ENCODE measurements at places on chromosomes 2 and 18.
A peak's percentile ranks its signal among the peaks of the same experiment; 100 is the strongest.

DNA sequence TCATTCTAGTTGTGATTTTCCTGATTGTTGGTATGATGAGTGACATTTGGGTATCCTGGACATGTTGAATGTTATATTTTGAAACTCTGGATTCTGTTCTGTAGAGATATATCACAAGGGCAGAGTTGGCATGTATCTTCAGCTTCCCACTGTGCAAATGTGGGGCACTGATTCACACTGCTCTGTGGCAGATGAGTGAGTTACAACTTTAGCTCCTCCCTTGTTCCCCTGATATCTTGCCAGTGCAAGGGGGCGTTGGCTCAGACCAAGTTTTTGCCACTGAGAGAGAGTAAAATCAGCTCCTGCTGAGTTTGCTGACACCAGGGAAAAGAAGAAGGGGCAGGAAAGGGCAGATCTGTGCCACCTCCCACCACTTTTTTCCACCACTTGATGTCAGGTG lies 199.6 kb upstream of the MMADHC start:
- DNase-seq: no peak

- no peak for DNase-seq
These were observed 979 bp downstream of the LONRF2 start for GRCh38 chr2:100321179-100321865.

DNA sequence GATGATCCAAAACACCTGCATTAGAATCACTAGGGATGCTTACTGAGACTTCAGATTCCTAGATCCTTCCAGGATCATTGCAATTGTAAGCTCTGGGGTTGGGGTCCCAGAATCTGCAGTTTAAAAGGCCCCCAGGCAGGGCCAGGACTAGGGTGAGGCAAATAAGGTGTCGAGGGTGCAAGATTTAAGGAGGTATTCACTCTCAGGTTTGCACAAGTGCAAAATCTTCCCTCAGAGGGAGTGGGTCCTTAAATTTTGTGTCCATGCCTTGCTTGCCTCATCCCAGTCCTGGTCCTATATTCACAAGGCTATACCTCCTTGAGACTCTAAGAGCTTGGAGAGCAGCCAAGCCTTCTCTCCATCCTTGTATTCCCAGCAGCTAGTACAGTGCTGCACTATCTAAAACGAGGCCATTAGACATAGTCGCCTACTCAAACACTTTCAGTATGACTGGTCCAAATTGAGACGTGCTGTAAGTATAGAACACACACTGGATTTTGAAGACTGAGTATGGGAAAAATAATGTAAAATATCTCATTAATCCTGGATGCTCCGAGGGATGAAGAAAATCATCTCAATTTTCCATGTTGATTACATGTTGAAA lies 31.6 kb upstream of the MREG start:
- DNase-seq: no peak

GRCh38 chr2:37226863-37227262 lies 4.5 kb downstream of the CEBPZ start:
- DNase-seq: no peak

GRCh38 chr2:49162151-49162550 lies 7.8 kb upstream of the FSHR start:
- no peak for DNase-seq

DNA sequence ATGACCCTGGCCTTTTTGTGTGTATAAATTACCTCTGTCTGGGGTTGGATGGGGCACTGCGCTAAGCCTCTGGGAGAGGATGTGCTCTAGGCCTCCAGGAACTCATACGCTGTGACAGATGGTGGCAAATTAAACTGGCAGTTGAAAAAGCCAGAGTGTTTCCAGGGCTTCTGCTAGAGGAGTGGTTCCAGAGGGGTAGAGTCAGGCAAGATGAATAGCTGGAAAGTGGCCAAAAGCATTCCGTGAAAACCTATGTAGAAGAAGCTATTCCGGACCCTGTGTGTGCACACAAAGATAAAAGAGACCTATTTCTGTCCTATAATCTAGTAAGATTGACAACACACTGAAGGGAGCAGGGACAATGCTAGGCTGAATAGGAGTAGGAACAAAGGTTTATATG lies 84.8 kb downstream of the ACTR3 start:
- no peak for DNase-seq

DNA sequence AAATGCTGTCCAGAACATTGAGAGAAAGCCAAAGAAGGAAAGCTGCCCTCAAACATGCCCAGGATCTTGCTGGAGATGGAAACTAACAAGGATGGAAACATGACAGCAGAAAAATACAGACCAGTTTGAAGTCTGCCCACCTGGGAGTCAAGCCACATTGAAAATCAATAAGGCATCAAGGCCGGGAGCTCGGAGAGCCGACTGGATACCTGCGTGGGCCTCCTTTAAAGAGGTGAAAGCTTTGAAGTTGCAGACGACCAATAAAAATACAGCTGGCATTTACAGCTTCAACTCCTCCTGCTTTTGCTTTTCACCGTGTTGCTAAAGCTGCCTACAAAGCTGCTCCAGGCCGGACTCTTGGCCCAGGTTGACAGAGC lies 279.7 kb downstream of the SRBD1 start:
- DNase-seq: no peak

DNA sequence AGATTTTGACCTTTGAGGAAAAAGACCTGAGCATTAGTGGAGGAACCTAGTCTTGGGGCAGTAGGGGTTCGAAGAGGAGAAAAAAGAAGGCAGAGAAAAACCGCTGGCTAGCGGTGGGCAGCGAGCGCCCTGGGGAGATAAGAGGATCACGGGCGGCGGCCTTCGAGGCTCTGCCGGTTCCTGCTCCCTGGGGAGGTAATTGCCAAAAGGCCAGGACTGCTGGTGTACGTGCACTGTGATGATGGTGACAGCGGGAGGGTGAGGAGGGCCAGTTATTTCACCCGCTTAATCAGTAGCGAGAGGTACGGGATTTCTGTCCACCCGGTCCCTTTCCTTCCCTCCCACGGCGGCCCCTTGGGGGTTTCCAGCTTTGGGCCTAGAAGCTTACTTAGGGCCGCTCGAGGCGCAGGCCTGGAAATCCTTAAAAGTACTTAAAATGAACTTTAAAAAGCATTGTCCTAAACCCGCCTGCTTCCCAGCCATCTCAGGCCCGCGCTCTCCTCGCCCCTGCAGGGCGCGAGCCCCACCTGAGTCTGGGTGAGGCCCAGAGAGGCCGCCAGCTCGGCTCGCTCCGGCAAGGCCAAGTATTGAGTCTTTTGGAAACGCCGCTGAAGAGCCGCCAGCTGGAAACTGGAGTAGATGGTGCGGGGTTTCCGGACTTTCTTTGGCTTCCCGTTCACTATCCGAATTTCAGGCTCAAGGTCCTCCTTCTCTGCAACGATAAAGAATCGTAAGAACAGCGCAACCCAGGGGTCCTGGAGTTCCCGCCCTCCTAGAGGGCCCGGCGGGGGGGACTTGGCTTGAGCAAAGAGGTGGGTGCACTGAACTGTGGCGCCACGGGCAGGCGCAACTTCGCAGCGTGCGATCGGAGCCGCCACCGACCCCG lies 1.5 kb downstream of the DLX2 start:
- DNase-seq: no peak

- no peak for DNase-seq
These were observed 845.9 kb upstream of the ID2 start for GRCh38 chr2:7835693-7836680.

DNA sequence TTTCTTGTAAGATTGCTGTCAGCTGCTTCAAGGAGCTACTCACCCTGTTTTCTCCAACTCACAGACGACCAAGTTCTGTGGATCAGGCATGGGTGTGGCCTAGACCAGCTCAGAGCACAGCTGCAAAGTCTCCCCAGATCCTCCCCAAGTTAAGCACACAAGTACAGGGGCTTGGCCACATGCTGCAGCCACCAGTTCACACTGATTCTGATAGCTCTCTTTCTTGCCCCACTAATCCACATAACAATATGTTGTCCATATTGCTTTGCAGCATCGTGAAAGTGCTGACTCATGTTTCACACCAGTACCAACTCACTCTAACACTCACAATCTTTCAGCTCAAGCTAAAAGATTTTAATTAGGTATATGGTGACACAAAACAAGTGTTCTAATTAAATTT lies 437.0 kb downstream of the PARD3B start:
- DNase-seq: no peak

- no peak for DNase-seq
These were observed 441.7 kb downstream of the TXNL1 start for GRCh38 chr18:56196495-56197225.

DNA sequence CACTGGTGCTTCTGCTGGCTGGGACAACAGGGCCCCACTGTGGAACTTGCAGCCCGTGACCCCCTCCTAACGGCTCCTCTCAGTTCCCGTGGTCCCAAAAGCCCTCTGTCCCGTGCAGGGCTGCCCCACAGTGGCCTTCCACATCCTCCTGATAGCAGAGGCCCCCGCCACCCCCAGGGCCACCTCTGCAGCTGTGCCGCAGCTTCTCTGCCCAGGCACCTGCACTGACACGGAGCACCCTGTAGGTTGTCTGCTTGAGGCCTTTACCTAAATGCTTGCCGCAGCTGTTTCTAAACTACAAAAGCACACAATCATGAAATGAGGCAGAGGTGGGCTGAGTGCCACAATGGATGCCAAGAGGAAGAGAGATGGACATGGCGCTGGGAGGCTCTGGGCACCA lies 13.5 kb upstream of the GRHL1 start:
- DNase-seq: no peak

- peak; percentile 42 for DNase-seq
These were observed 591 bp downstream of the ASXL2 start for GRCh38 chr2:25877431-25878360.

DNA sequence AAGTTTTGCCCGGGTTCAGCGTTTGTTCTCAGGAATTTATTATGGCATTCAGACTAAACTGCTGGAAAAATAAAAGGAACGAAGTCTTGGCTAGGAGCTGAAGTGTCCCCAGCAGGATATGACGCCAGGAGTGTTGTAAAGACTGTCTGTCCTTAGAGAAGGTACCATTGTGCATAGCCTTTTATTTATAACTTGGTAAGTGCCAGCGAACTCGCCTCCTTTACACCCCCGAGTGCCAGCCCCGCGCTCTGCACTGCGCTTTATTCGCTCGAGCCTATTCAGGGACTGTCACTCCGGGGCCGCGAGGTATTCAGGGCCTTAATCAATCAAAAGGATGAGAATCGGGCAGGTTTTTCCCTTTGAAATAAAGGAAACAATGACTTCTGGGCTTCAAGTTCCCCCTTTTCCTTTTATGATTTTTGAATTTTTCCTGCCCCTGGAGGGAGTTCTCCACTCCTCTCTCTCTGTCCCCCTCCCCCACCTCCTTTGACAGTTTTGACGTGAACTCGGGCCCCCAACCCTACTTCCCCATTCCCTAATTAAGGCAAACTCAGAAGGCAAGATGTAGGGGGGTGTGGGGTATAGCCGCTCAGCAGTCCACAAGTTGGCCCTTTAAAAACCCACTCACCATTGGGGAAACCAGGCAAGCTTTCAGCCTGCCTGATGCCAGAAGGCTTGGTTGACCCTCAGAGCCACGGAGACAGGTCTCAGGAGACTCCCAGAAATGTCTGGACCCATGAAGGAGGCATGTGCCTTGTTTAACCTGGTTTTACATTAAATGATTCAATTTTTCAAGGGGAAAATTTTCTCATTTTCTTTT lies 1.3 kb upstream of the PAX3 start:
- no peak for DNase-seq

GRCh38 chr2:234003972-234004617 lies 46.4 kb upstream of the SPP2 start:
- no peak for DNase-seq

DNA sequence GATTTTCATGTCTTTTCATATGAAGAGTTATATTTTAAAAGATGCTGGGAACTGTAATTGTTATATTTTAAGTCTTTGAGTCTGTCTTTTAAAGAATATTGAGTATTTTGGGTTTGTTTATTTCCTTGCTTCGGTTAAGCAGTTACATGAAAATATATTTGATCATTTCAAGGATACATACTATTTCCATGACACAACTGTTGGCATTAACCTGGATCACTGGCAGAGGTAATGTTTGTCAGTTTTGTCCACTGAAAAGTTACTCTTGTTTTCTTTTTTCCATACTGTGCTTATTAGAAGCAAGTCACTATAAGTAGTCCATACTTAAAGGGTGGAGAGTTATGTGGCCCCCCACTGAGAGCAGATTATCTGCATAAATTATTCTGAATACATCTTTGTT lies 1142.0 kb upstream of the TMEFF2 start:
- no peak for DNase-seq

- DNase-seq: no peak
These were observed 397.1 kb upstream of the ZNF804A start for GRCh38 chr2:184201246-184201645.

DNA sequence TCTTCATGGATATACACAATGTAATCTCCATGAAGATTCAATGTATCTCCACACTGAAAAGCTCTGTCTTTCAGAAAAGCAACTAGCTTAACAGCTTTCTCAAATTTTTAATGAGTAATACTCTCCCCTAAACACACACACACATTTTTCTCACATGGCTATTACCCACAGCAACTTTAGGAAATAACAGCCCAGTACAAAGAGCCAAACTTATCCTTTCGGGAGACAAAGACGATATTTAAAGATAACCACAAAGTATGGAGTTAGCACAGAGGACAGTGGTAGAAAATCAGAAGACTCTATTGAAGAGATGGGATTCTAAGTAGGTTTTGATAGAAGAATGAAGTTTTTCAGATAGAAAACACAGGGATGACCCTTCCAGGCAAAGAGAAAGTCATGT lies 394.9 kb upstream of the TRIB2 start:
- no peak for DNase-seq

- no peak for DNase-seq
These were observed 491 bp downstream of the L3MBTL4 start for GRCh38 chr18:6414118-6414722.

DNA sequence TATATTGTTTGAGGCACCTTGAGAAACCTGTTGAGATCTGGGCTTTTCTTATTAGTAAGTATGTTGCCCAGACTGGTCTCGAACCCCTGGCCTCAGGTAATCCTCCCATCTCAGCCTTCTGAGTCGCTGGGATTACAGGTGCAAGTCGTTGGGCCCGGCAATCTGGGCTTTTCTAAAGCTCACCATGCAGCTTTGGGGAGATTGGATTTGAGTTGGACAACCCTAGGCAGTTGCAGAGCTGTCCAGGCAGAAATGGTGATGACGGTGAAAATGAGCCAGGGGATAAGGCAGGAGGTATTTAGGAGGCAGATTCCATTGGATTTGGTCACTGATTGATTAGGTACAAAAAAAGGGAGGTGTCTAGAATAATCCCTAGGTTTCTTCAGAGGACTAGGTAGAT lies 16.2 kb downstream of the NEDD4L start:
- no peak for DNase-seq

DNA sequence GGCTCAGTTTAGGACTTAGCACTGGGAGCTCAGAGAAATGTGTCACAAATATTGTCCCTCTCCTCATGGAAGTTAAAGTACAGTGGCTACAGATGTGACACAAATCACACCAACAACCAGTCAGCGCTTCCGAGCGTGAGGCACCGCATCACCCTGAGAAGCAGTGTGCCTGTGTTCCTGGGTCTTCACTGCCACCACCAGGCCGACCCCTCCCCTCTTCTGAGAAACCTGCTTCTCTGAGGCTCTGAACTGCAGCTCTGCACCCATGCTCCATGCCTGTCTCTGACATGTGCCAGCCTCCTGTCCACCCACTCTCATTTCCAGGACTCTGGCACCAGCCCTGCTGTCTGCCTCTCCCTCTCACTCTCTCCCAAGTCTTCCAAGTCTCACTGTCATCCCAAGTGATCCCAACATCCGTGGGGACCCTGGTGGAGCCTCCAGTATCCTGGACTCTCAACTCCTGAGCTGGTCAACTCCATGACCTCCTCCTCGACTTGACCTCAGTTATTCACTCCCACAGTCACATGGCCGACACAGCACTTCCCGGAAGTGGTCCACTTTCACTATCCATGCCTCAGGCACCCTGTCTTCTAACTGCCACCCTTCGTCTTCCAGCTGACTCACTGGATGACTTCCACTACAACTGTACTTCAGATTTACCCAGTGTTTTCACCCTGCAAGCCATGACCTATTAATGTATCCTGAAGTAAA lies 73.5 kb downstream of the FBXO15 start:
- DNase-seq: no peak

- DNase-seq: no peak
These were observed 105.1 kb upstream of the SIX2 start for GRCh38 chr2:45114221-45114955.

All from activated CD4-positive, alpha-beta T cell treated with anti-CD3 and anti-CD28 coated beads, Interleukin-2, amount 50 U/mL, for 4 hours (primary cell).